ENCODE measurements at places on chromosomes 6 and 20.

- DNase-seq = no peak
Observed at GRCh38 chr6:152423216-152424103, 213.7 kb downstream of the SYNE1 start.

- DNase-seq = no peak
Observed at GRCh38 chr6:16240589-16241320, 2.4 kb downstream of the GMPR start.

DNA sequence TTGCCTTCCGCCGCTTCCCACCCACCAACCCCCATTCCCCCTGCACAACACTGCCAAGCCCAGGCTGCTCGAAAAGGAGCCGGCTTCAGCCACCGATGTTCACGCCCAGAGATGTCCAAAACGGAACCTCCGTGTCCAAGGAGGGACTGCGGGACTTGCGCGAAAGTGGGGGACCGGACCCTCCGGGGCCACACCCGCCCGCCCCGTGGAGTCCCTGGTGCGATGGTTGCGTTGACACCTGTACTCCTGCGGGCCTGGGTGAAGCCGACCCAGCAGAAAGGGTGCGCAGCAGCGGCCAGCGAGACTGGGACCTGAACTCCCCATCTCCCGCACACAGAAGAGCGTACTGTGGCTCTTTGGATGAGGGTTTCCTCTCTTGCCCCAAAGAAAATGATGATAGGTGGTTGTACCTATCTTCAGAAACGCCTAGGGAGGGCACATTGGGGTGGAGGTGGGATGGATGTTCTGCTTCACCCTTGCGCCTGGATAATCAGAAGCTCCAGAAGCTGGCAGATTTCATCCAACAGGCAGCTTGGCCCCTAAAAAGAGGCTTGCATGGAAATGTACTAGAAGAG, 1.9 kb upstream of the VGLL2 start:
- no peak for DNase-seq

GRCh38 chr6:101509536-101509935, 116.0 kb downstream of the GRIK2 start:
- no peak for DNase-seq

GRCh38 chr6:158441716-158442215, 118.1 kb upstream of the TMEM181 start:
- no peak for DNase-seq

DNA sequence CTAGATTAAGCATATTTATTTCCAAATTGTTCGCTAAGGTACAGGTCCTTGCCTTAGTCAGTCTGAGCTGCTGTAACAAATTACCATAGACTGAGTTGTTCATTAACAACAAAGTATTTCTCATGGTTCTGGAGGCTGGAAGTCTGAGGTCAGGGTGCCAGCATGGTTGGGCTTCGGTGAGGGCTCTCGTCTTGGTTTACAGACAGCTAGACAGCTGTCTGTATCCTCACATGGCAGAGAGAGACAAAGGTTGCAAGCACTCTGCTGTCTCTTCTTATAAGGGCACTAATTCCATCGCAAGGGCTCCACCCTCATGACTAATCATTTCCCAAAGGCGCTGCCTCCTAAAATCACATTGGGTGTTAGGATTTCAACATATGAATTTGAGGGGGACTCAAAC, 115.3 kb upstream of the GMDS start:
- DNase-seq = no peak

DNA sequence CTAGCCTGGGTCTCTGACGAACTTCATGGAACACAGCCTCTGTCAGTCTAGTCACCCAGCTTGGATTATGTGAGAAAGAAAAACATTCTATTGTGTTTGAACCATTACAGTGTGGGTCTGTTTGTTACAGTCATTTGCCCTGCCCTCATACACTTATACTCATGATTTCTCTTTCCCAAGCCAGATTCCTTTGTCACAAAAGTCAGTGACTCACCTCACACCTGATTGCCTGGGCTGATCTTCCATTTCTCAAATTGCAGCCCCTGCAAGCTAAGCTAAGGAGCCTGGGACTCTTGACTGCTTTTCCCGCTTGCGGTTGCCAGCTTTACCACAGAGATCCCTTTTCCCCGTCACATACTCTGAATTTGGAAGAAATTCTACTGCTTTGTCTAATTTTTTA, 395.9 kb downstream of the SAMD5 start:
- DNase-seq = no peak
